ENCODE measurements at places on chromosomes 5 and 9.

DNA sequence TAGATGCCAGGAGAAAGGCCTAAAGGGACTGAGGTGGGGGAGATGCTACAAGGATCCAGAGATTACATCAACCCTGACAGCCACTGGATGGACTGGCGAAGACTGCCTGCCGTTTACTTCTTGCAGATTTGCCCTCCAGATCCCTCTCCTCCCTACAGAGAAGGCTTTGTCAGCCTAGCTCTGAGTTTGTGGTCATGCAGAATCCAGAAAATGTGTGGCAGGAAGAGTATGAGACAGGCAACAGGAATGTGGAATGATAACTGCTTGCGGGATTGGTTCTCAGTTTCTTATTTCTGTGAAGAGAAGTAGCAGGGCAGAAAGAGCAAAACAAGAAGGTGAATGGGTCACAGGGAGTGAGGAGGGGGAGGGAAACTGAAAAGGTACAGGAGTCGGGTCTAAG is 129.6 kb downstream of the TLE1 start:
- DNase-seq = no peak

DNA sequence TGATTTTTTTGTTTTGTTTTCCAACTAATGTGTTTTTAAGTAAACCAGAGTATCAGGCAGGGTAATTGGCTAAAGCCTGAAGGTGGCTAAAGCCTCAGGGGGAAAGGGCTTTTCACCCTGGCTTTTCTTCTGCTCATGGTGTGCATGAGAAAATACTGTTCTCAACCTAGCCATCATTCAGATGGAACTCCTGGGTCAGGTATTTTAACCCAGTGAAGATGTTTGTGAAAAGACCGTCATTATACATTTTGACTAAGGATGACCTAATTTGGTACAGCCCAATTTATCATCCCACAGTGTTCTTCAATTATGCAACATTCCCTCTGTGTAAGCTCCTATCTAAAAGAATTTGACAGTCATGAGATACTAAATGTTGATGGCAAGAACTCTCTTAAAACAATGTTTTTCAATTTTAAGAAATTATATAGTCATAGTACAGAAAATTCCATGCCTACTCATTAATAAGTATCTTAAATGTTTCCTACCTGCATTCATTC is 209.5 kb upstream of the TARS1 start:
- DNase-seq = no peak

DNA sequence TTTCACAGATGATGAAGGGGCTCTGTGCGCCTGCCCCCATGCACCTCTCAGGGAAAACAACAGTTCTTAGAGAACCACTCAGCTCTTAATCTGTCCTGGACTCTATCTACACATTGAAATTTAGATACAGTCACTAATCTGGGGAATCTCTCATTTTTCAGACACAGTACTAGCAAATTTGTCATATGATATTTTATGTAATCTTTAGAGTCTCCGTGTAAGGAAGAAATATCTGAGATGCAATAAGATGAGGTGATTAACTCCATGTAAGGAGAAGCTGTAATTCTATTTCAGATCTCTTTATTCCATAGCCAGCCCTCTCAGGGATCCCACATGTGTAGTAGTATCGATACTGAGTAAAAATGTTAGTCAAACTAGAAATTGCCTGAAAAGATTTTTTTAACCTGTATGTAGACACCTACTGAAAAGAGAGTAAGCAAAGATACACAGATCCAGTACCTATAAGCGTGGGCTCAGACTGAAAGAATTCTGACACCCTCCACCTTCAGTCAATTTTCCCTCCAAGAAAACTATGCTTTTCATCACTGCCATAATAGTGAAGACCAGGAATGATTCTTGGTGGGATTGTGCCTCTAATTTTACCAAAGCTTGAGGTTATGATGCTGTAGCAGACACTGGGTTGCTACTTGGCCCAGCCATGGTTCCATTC is 279.6 kb upstream of the TMEM161B start:
- DNase-seq = no peak

DNA sequence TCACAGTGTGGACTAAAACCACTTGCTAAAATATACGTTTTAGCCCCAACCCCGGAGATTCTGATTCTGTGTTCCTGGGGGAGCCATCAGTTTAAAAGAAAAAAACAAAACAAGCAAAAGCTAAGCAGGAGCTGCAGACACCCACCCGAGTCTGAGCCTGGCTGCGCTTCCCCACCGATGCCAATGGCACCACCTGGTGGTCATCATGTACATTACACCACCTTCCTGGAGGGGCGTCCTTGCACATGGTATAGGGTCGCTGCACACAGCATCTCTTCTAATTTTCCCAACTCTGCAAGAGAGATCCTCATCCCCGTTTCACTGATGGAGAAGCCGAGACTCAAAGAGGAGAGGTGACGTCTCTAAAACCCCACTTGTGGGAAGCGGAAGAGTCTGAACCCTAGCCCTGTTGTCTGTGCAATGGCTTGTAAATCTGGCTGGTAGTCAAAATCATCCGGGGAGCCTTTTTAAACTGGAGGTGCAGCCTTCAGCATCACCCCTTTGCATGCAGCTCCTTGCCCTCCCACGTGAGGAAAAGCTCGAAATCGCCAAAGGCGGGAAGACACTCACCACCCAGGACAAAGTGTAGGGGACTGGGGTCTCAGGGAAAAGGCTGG is 23.1 kb upstream of the CNOT6 start:
- peak; percentile 32 for DNase-seq

- DNase-seq = no peak
Observed at GRCh38 chr5:76944638-76945037, 8.2 kb upstream of the CRHBP start.

DNA sequence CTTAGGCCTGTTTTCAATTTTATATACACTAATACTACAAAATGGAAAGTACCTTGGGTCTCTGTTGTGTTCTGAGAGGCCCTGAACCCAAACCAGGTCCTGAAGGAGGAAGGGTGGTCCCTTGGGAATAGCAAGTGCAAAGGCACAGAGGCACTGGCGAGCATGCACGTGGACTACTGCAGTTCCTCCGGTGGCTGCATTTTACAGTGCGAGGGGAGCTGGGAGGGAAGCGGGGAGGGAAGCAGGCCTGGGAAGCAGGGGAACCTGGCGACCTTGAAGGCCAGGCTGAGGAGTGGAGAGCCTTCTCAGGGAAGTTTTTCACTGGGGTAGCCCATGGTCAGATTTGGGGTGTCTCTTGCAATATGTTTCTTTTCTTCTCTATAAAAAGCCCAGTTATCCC is 33.9 kb downstream of the MORN5 start:
- DNase-seq = no peak
